Thoracic aorta (tissue), 2 donors: ENCODE measurements at places on chromosomes 6 and 20.

GRCh38 chr20:21513881-21514540, at the start of gene NKX2-2:
Gene NKX2-2 (minus strand): TSS chr20:21514064. CDS start chr20:21513669, 395 bp downstream.
- no peak for DNase-seq

- no peak for DNase-seq
Measured at GRCh38 chr6:34246249-34246562, 2.6 kb downstream of the SMIM29 start.

- no peak for DNase-seq
Measured at GRCh38 chr6:119661078-119661477, 311.5 kb upstream of the MAN1A1 start.

DNA sequence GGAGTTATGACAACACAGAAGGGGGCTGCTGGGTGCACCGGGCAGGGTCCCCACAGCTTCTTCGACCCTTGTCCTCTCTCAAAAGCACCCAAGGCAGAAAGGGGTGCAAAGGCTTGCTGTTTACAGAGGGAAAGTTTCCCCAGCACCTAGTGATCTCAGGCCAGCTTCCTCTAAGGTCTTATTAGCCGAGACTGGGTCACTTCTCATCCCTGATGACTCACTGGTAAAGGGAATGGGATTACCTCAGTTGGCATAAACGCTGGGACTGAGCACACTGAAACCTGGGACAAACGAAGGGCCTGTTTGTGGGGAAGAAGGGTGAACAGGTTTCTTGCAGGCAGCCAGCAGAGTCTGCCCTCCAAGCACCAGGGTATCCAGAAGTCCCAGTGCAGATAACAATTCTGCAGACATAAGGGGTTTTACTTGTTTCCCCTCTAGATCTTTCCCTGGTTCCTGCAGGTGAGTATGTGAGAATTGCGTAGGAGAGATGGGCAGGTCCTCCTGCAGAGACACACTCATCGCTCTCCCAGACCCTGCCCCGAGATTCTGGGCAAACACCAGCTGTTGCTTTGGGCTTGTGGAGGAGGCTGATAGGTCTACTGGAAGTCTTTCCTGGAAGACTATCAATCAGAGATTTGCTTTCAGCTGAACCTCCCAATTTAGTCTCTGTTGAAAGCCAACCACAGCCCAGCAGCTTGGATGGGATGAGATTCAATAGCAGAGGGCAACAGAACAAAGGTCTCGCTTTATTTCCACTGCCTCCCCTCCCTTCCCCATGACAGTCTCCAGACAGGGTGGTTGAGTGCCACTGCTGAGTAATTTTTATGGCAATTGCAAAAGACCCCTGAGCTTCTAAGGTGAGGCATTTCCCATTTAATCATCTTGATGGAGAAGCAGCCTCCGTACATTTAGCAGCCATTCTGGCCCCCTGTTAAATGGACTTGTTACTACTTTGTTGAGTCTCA, 25.7 kb downstream of the KCNG1 start:
- DNase-seq = no peak

DNA sequence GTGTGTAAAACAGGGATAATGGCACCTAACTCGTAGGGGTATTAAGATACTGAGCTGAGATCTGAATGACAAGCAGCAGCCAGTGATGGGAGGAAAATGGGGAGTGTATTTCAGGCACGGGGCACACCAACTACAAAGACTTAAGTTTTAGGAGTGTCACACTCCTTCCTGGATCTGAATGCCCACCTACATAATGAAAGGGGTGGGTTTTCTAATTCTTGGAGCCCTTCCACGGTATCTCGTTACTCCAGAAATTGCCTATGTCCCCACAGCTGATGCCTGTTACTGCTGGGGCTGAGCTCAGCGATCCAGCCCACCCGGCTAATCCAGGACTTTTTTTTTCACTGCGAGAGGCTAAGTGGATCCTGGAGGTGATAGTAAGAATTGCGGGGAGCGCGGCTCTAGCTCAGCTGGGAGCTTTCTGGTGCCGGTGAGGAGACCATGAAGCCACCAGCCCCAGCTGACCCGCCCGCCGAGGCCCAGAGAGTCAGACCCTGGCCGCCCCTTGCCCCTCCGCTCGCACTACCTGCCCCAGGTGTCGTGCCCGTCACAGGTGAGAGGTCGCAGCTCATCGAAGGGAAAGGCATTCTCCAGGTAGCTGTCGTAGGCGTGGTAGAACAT, 727 bp downstream of the EDEM2 start:
- no peak for DNase-seq

DNA sequence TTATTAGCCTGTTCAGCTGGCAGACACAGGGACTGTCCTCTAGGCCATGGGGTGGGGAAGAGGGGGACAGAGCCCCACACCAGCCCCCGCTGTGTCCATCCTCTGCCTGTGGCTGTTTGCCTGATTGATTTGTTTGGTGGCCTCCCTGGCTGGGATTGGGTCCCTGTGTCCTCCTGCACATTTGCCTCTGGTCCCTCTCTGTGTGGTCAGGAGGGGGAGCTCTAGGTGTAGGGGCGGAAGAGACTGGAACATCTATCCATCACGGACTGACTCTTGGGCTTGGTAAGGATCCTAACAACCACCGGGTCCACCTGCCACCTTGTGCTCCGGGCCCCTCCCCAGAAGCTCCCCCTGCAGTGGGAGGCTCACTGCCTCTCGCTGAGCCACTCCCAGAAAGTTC, 38.4 kb upstream of the CCDC167 start:
- DNase-seq = no peak

DNA sequence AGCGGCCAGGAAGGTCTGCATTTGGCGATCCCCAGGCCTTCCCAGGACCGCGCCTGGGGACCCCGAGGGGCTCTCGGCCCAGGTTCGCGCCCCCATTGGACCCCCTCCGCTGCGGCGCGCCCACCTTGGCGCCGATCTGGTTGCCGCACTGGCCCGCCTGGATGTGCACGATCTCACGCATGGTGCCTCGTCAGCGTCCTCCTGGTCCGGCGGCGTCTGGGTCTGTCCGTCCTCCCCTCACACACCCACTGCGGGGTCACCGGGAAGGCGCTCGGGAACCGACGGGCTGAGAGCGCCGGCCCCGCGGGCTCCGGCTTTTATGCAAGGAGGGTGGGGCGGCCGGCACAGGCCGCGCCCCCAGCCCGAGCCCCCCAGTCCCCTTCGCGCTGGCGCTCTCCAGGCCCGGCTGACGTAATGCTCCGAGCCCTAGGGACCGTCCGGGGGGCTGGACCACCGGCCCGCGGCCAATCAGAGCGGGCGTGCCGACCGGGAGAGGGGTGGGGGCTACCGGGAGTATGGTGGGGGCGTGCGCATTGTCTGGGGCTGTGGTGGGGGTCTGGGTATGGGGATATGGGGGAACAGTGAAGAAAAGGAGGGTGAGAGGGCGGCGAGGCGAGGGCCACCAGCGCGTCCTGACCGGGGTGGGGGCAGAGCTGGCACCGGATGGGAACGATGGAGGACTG, at the start of gene TUBB2B:
Gene TUBB2B (minus strand): TSS at position 291 of the 683 bp plus-strand sequence. CDS start 110 bp downstream, at position 181.
- DNase-seq = no peak

- DNase-seq = no peak
Measured at GRCh38 chr6:140581601-140582000, 1207.2 kb upstream of the CITED2 start.

- no peak for DNase-seq
Measured at GRCh38 chr6:169669889-169670288, 31.9 kb downstream of the WDR27 start.

DNA sequence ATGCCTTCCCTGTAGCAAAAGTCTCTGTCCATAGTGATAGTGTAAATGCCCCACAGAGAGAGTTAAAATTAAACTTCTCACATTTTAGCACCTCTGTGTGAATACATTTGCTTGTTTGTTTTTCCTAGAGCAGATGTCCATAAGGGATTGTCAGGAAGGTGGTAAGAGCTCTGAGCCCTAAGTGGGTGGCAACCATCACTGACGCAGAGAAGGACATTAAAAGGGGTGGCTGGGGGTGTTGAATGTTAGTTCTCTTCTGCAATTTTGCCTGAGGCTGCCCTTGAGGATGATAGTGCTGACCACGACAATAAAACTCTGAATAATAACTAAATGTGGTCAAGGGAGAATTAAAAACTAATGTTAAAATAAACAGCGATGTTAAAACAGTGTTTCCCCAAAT, 174.3 kb upstream of the ID4 start:
- no peak for DNase-seq
